Colonic mucosa (tissue), 4 donors: ENCODE measurements at places on chromosomes 7 and 10. TPM values are rescaled to one million over a fixed set of nuclear protein-coding genes. Genes with fewer than 3 reads are reported as not detected.

GRCh38 chr10:120132811-120133210 is 240.3 kb downstream of the SEC23IP start:
- H3K4me1 ChIP-seq, result no peaks in the 10 kb centered on the region
- no peak overlapping the region for H3K4me3 ChIP-seq
- no peak overlapping the region for H3K27ac ChIP-seq

GRCh38 chr10:62543571-62544355 is 169.6 kb downstream of the ZNF365 start:
- no peak overlapping the region for H3K4me3 ChIP-seq
- no peaks in the 10 kb centered on the region for H3K27me3 ChIP-seq
- H3K4me1 ChIP-seq, result no peaks in the 10 kb centered on the region

GRCh38 chr7:122844191-122844988 is 41.9 kb downstream of the CADPS2 start:
- H3K27ac ChIP-seq, result no peak overlapping the region
- H3K4me1 ChIP-seq, result no peaks in the 10 kb centered on the region
- H3K27me3 ChIP-seq, result no peaks in the 10 kb centered on the region
- H3K36me3 ChIP-seq, result no peaks in the 10 kb centered on the region

- H3K4me3 ChIP-seq, result no peak overlapping the region
- DNase-seq, result no peak
- no peaks in the 10 kb centered on the region for H3K4me1 ChIP-seq
- H3K36me3 ChIP-seq, result no peaks in the 10 kb centered on the region
- no peak overlapping the region for H3K27ac ChIP-seq
Measured at GRCh38 chr7:101916041-101916800, 98.8 kb downstream of the CUX1 start.

GRCh38 chr7:113519472-113519871 is 399.3 kb downstream of the PPP1R3A start:
- no peaks in the 10 kb centered on the region for H3K36me3 ChIP-seq
- no peaks in the 10 kb centered on the region for H3K4me1 ChIP-seq
- DNase-seq, result no peak
- H3K4me3 ChIP-seq, result no peak overlapping the region
- H3K27me3 ChIP-seq, result no peaks in the 10 kb centered on the region

GRCh38 chr10:108352771-108353170 is 1188.3 kb upstream of the SORCS1 start:
- DNase-seq, result no peak
- H3K36me3 ChIP-seq, result no peaks in the 10 kb centered on the region
- H3K27ac ChIP-seq, result no peak overlapping the region
- H3K27me3 ChIP-seq, result no peaks in the 10 kb centered on the region

- H3K36me3 ChIP-seq, result no peaks in the 10 kb centered on the region
- no peaks in the 10 kb centered on the region for H3K27me3 ChIP-seq
- DNase-seq, result no peak
- no peaks in the 10 kb centered on the region for H3K4me1 ChIP-seq
Measured at GRCh38 chr10:90087197-90088023, 386.0 kb downstream of the KIF20B start.

Gene BUD31
- total RNA-seq, result 113 TPM

Gene ITGA8
- total RNA-seq, result 2.1 TPM

GRCh38 chr10:103525901-103526300 is 32.4 kb downstream of the NEURL1 start:
- no peak for DNase-seq
- no peaks in the 10 kb centered on the region for H3K4me1 ChIP-seq
- no peak overlapping the region for H3K27ac ChIP-seq
- H3K36me3 ChIP-seq, result no peaks in the 10 kb centered on the region
- no peaks in the 10 kb centered on the region for H3K27me3 ChIP-seq
- H3K4me3 ChIP-seq, result no peak overlapping the region

DNA sequence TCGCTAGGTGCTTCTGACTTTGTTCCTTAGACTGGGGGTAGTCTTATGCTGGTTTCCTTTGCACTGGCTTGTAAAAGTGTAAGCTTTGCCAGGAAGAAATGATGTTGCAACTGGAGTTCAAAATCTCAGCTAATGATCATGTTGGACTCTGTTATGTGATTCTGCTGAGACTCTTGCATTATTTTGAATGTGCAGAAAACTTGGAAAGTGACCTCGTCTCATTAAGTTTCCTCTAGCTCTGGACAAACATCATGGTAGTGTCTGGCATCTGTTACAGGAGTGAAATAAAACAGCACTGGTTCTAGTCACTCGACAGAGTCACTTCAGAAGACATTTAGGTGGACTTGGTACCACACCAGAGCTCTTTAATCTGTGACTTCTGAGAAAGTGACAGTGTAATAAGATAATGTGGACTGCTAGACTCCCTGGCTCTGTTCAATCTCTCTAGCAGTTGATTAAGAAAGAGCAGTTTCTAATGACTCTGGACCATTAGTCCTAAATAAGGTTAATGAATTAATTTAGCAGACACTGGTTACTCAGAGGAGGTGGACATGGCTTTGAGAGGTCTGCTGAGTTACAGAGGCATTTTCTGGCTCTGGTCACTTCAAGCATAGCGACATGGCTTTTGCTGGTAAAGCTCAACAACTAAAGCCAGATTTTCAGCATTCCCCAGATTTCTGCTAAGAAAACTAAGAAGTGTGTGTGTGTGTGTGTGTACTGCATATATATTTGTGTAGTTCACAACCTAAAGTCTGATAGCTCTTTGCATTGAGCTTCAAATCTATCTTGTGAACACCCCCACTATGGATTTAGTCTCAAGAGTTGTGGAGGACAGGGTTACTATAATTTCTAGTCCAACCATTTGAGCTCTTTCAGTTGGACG is 2.0 kb downstream of the NRP1 start:
- H3K27ac ChIP-seq, result no peak overlapping the region
- peaks cover 8% of the 10 kb centered on the region for H3K27me3 ChIP-seq
- peaks cover 3% of the 10 kb centered on the region for H3K4me1 ChIP-seq
- H3K36me3 ChIP-seq, result no peaks in the 10 kb centered on the region
- H3K4me3 ChIP-seq, result peak overlapping the region; percentile 3
- DNase-seq, result no peak

Gene SLIT1
- 0.17 TPM for total RNA-seq

GRCh38 chr10:17214971-17215781 is 12.9 kb upstream of the VIM start:
- peak overlapping the region; percentile 3 for H3K27ac ChIP-seq
- H3K4me3 ChIP-seq, result no peak overlapping the region
- H3K27me3 ChIP-seq, result no peaks in the 10 kb centered on the region
- no peak for DNase-seq
- no peaks in the 10 kb centered on the region for H3K36me3 ChIP-seq

DNA sequence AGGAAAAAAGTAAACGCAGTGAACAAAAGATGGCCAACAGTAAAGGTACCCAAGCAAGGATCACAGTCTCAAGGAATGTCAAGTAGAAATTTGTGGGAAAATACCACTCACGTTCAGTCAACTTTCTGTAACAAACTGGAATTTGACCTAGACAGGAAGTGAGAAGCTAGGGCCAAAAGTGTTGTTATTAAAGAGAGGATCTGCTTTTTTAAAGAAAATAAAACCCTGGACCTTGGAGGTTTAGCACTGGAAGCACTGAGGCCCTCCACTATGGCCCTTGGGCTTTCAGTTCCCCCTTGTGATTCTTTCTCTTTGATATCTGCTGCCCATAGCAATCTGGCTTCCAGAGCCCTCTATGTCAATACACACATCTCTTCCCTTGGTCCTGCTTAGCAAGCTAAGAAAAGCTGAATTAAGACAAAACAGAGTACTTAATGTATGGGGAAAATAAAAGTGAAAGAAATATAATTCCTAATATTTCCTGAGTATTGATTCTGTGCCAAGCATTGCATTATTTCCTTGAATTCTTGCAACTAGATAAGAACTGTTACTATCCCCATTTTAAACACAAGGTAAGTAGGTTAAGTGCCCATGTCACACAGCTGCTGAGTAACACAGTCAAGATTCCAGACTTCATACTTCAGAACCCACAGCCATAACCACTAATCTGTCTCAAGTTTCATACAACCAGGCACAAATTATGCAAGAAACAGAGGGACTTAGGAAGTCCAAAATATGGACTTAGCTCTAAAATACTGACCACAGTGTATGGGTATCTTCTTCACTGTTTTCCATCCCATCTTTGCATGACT is 2.6 kb upstream of the ZNF438 start:
- H3K27ac ChIP-seq, result peak overlapping the region; percentile 34
- DNase-seq, result no peak
- H3K4me1 ChIP-seq, result no peaks in the 10 kb centered on the region
- no peaks in the 10 kb centered on the region for H3K36me3 ChIP-seq
- no peaks in the 10 kb centered on the region for H3K27me3 ChIP-seq
- H3K4me3 ChIP-seq, result no peak overlapping the region

Gene DGKB
- 0.61 TPM for total RNA-seq

GRCh38 chr7:35529713-35530112 is 165.2 kb downstream of the HERPUD2 start:
- H3K36me3 ChIP-seq, result no peaks in the 10 kb centered on the region
- DNase-seq, result no peak
- H3K4me1 ChIP-seq, result no peaks in the 10 kb centered on the region
- no peaks in the 10 kb centered on the region for H3K27me3 ChIP-seq

DNA sequence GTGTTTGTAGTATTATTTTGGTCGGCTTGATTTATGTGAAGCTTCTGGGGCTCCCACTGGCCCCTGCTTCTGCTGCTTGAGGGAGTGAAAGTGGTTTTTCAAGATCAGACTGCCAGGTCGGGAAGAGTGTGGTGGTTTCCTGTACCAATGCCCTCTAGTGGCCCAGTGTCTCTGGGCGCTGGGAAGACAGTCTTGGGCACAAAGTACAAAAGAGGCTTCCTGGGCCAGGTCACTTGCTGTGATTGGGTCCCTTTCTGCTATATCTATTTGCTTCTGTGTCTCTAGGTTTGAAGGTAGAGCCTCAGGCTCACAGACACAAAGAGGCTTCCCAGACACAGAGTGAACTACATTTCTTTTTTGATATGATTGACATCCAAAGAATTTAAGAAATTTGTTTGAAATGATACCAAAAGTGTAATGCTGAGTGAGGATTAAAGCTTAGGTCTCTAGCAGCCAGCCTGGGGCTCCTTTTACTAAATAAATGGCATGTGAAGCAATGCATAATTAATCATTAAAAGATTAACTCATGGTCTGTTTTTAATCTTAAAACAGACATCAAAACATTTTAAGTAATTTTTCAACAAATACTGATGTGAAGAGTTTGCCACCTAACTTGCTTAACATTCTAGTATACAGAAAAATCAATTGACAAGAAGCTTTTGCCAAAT is 36.3 kb downstream of the ABCB1 start:
- no peaks in the 10 kb centered on the region for H3K36me3 ChIP-seq
- no peak overlapping the region for H3K4me3 ChIP-seq
- no peaks in the 10 kb centered on the region for H3K4me1 ChIP-seq
- H3K27me3 ChIP-seq, result no peaks in the 10 kb centered on the region
